ENCODE measurements at places on chromosomes 4 and X.

GRCh38 chr4:156584100-156584499 is 387.5 kb downstream of the PDGFC start:
- no peak for DNase-seq

GRCh38 chr4:138758876-138759553 is 256.6 kb upstream of the NOCT start:
- DNase-seq, result no peak

GRCh38 chr4:113170805-113171468 is 121.5 kb downstream of the ANK2 start:
- no peak for DNase-seq

- DNase-seq, result no peak
These were observed 21.5 kb downstream of the RWDD4 start for GRCh38 chr4:183637461-183637860.

GRCh38 chr4:86484241-86484640 is 109.9 kb upstream of the PTPN13 start:
- no peak for DNase-seq

DNA sequence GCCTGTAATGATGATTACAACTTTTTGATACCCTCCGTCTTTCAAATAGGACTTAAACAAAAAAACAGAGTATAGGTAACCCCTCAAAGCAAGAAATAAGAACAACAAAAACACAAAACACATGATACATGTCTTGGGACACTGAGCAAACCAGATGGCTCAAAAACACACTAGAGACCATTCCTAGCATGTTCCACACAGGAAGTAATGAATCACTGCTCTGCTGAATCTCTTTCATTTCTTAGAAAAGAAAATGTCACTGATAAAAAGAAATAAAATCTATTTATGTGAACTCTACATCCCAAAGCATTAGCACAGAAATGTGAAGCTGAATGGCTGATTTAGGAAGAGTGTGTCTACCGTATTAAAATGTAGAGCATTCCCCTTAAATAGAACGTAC is 134.5 kb upstream of the IL15 start:
- no peak for DNase-seq

- no peak for DNase-seq
These were observed 775.3 kb upstream of the HS3ST1 start for GRCh38 chr4:12203945-12204344.

GRCh38 chr4:1195891-1196401 is 23.6 kb upstream of the SPON2 start:
- DNase-seq, result peak; percentile 56

- no peak for DNase-seq
These were observed 191.6 kb downstream of the ANAPC10 start for GRCh38 chr4:144906181-144906925.

DNA sequence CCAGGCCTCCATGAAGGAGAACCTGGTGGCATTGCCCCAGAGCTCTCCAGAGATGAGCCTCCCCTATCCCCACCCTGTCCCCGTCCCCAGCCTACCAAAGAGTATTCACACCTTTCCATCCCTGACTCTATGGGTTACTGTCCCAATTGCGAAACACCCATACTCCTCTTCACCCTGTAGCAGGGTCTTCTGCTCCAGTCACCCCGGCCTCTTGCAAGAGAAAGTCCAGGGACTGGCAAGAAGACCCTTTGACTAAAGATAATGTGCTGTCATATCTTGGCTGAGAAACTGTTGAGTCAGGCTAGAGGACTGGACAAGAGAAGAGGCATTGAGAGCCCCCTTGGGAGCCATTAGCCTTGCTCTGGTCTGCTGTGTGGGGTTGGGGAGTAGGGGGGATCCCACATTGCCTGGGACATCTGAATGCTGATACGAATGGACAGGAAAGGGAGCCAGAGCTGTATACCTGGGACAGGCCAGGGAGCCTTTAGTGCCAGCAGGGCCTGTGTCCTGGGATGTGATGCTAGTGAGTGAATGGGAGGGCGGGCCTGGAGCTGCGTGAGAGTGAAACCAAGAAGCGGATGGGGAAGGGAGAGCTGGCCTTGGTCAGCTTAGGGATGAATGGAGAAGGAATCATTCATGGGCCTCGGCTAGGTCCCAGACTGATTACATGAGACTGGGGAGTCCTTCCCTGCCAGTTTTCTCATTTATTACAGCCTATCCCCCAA is 27.1 kb downstream of the NALF2 start:
- no peak for DNase-seq

DNA sequence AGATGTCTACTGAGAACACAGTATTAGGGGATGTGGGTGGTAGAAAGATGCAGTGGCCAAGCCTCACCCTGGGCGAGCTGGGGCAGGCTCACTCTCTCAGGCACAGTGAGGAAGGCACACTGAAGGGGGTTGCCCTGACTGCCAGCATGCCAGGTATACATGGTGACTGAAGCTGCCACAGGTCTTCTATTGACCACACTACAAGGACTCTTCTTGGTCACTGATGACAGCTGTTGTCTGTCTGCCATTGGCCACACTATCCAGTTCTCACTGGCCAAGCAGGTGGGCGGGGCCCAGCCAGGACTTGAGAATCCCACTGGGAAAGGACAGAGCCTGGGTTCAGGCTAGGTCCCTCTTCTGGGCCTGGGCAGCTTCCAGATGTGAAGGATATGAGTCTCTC is 39.7 kb upstream of the TBC1D14 start:
- no peak for DNase-seq

- DNase-seq, result no peak
These were observed 396.8 kb upstream of the GRIA3 start for GRCh38 chrX:122787231-122787630.

DNA sequence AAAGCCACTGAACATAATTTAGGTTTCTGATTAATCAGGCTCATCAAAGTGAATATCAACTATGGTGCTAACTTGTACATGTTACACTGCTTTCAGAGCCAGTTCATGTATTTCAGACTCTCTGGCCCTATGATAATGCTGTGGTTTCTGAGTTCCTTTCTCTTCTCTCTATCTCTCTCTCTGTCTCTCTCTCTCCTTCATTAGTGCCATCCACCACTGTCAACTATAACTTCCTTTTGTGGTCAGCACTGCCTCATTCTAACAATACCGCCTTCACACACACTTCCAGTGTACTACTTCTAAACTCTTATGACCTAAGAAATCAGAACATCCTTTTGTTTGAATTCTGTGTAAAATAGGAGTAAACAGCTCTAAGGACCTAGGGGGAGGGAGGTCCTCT is 907.1 kb downstream of the RPA4 start:
- no peak for DNase-seq

- no peak for DNase-seq
These were observed 1108.1 kb downstream of the PCDH19 start for GRCh38 chrX:99301990-99302389.

GRCh38 chr4:80197601-80198440 is 518 bp downstream of the PRDM8 start:
- DNase-seq, result no peak

DNA sequence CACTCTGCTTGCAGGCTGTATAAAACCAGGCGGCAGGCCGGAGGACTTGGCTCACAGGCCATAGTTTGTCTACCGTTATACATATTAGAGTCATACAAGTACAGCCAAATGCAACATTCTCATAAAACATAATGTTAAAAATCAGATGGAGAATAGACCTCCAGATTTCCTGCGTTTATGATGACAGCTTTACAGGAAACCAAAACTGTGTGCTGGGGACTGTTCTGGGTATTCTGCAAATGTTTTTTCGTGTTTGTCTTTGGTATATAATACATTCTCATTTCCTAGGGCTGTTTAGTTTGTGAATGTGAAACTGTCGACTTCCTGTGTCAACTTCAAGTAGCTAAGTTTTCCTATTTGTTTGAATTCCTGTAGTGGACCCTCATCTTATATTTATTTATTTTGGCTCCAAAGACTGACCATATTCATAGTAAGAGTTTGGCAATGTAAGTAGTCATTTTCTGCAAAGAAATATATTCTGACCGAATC is 79.5 kb upstream of the FAM9C start:
- no peak for DNase-seq

DNA sequence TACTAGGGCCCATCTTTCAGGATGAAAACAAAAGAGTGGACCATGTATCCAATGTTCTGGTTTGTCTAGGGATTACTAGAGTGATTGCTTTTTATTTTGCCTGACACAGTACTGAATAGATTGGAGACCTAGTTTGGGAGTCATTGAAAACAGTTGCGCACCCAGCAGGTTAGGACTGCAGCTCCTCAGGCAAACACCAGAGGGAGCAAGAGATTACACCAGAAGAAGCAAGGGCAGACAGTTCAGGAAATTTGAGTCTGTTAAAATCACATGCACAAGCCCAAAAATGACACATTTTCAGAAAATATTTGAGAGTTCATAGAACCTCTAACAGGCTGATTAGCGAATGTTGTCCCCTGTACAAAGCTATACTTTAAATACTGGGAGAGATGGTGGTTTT is 55.6 kb downstream of the CYLC1 start:
- DNase-seq, result no peak

DNA sequence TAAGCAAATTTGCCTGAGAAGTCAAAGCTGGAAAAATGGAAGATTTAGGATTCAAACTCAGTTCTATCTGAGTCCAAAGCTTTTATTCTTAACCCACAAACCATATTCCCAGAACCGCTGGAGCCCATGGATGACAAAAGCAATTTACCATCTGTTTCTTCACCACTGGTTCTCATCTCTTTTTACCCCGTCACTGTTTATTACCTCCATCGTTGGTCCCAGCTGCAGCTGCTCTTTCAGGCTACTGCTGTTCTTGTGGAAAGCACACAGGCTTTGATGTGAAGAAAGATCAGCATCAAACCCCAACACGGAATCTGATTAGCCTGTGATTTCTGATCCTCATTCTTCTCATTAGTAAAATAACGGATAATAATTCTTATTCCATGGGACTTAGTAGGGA is 9.5 kb downstream of the FBXO8 start:
- no peak for DNase-seq

DNA sequence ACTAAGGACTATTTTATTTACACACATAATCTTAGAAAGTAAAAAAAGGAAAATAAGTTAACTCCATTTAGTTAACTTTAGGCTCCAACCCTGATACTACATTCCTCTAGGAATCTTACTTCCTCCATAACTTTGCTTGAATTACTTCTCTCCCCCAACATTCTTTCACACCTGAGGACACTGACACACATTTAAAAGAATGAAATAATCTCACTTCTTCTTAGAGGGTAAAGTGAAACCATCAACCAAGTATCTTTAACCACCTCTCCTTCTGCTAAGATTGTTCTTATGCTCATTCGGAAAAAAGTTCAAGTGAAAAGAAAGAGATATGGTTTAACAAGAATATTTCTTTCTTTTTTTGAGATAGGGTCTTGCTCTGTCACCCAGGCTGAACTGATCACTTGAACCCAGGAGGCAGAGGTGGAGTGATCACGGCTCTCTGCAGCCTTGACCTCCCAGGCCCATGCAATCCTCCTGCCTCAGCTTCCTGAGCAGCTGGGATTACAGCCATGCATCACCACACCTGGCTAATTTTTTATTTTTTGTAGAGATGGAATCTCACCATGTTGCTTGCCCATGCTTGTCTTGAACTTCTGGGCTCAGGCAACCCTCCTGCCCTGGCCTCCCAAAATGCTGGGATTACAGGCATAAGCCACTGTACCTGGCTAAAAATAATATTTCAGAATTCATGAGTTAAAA is 28.5 kb downstream of the SLC25A4 start:
- DNase-seq, result no peak

DNA sequence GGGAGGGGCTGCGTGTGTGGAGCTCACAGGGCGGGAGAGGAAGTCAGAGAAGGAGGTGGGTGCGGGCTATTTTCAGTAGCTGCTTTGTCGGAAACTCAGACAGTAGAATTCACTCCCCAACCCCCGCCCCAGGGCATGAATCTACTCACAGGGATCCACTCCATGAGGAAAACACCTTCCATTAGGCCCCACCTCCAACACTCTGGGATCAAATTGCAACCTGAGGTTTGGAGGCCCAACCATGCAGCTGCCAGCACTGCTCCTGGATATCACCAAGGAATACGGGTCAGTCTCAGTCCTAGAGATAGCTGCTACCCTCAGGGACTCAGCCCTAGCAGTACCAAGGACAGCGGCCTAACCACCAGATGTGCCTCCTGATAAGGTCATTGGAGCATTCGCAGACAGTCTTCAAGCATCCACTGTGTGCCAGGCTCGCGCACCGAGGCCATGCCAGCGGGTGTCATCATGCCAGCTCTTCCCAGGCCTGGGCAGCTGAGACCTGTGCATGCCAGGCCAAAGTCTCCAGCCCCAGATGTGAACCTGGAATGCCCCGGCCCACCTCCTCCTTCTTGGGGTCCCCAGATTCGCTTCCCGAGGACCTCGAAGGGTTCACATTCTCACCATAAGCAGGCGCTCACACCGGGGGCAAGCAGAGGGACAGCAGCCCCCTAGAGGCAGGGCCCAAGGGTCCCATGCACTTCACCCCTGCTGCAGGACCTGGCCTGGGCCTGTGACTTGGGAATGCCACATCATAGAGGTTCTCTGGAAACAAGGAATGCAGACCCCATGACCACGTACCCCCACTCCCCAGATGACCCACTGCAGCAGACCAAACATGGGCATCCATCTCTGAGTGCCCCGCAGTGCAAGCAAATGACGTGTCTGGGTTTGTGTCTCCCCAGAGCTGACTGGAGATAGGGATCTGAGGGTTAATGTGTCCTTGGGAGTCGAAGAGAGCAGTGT is 102.3 kb downstream of the ADRA2C start:
- no peak for DNase-seq

GRCh38 chrX:39710776-39711175 is 387.0 kb downstream of the BCOR start:
- DNase-seq, result no peak

GRCh38 chr4:56981795-56982201 is 3.1 kb downstream of the POLR2B start:
- DNase-seq, result no peak

GRCh38 chr4:16259889-16260246 is 33.6 kb upstream of the TAPT1 start:
- DNase-seq, result no peak

DNA sequence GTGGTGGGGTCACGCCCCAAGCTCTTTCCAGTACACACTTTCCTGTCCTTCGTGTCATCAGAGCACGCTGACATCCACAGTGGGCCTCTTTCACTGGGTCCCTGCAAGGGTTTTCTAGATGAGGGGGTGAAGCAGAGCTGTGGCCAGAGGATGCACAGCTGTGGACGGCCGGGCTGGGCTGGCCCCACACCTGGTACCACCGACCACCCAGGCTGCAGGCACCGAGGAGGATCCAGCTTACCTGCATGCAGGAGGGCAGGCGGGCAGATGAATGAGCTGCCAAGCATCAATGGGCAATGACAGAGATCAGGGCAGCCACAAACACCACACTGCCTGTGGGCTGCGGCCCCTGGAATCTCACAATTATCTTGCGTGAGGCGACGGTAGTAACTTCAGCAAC is 9.5 kb upstream of the GRPEL1 start:
- DNase-seq, result no peak

DNA sequence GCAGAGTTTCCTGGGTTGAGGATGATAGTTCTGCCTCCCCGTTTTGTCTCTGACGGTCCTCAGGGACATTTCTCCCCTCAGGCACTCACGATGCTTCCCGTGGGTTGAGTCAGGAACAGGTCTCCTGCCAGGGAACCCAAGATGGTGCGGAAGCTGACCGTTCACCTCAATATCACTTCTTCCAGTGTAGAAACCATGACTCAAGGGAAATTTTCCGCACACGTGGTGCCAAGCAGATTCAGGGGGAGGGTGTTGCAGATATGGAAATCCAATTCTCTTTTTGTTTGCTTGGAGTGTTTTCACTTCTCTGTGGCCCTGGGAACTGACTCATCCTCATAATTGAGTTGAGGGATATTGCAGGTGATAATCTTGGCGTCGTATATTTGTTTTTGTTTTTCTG is 46.7 kb downstream of the CXorf49B start:
- no peak for DNase-seq

All from naive thymus-derived CD8-positive, alpha-beta T cell (primary cell).